ENCODE measurements at places on chromosomes 12 and 14.
A peak's percentile ranks its signal among the peaks of the same experiment; 100 is the strongest.

DNA sequence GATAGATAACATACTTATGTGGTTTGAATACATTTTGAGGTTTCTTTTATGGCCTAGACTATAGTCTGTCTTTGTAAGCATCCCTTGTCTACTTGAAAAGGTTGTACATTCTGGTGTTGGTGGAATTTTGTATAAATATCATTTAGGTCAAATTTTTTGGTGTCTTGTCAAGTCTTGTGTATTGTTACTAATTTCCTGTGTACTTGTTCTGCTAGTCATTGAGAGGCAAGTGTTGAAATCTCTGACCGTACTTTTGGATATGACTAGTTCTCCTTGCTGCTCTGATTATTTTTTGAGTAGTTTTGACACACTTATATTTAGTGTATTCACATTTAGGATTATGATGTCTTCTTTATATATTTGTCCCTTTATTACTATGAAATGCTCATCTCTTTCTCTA, 219.6 kb downstream of the CCDC91 start:
- DNase-seq: no peak

DNA sequence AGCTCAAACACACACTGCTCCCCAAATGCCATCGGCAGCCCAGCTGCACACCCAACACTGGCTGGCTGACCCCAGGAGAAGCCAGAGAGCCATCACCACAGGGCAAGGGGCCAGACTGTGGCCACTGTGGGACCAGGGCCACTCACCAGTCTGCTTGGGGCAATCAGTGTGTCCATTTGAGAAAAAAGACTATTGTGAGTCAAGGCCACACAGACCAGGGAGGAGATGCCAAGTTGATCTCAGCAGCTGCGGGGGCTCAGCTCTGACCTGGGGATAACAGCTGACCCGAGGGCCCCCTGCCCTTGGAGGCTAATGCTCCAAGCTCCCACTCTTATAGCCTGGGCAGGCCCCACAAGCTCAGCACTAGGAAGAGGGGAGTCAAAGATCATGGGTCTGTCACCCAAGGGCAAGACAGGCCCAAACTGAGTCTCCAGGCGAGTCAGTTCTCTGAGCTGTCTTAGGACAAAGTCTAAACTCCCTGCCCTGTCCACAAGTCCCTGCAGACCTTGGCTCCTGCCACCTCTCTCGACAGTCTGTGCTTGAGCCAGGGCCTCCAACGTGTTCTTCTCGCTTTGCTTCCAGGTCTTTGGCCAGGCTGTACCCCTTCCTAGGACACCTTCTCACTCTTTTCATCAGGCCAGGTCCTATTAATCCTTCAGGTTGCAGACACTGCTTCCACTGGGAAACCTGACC, 30.1 kb upstream of the PNMA1 start:
- DNase-seq: no peak

GRCh38 chr12:42361909-42362646, 36.1 kb downstream of the PPHLN1 start:
- DNase-seq: no peak

- no peak for DNase-seq
These were observed 13.7 kb upstream of the VPS37B start for GRCh38 chr12:122909442-122910288.

- no peak for DNase-seq
These were observed 68.9 kb downstream of the ALG10B start for GRCh38 chr12:38385486-38385885.

- no peak for DNase-seq
These were observed 182.9 kb upstream of the GRIN2B start for GRCh38 chr12:14164266-14164665.

- DNase-seq: no peak
These were observed 5.5 kb upstream of the HVCN1 start for GRCh38 chr12:110694330-110694901.

DNA sequence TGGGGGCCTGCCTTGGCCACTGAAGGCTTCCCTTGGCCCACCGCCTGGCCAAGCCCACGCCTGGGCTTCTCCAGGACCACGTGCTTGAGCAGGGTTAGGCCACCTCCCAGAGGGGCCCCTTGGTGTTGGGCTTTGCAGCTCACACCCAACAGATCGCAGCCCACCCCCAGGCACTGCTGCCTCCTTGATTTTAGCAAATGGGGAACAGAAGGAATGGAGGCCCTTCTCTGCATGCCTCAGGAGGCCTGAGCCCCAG, 23.3 kb downstream of the RAB35 start:
- no peak for DNase-seq

DNA sequence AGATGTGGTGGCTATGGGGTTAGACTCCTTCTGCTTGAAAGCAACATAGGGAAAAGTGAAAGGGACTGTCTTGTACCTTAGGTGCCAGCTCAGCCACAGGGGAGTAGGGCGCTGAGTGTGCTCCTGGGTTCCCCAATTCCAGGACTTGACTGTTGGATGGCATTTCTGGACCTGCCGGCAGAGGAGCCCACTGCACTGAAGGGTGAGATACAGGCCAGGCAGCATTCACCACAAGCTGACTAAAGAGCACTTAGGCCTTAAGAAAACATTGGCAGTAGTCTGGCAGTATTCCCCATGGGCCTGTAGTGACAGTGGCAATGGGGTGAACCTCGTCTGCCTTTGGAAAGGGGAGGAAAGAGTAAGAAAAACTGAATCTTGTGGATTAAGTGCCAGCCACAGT, 67.1 kb upstream of the TMTC2 start:
- no peak for DNase-seq

GRCh38 chr14:65054471-65055085, 47.7 kb downstream of the MAX start:
- no peak for DNase-seq

- no peak for DNase-seq
These were observed 973.2 kb downstream of the AACS start for GRCh38 chr12:126038434-126038833.

- DNase-seq: no peak
These were observed 7.5 kb upstream of the CHD4 start for GRCh38 chr12:6614513-6615172.

- DNase-seq: no peak
These were observed 21.5 kb upstream of the FAM181A start for GRCh38 chr14:93905623-93906022.

DNA sequence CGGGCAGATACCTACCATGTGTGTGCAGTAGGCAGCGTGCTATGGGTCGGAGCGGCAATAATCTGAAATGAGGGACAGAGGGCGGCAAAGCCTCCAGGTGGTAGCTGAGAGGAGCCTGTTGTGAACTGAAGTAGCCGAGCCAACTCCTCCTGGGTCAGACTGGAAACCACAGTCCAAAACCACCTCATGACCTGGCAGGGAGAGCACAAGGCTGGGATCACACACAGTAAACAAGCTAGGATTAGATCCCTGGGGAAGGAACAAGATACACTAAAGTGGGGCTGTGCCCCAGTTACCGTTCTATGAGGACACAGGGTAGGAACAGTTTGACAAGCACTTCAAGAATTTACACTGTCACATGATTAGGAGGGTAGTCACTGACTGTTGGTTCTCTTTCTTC, 49.0 kb downstream of the AREL1 start:
- DNase-seq: no peak

- DNase-seq: no peak
These were observed 29.5 kb downstream of the AREL1 start for GRCh38 chr14:74683406-74683805.

DNA sequence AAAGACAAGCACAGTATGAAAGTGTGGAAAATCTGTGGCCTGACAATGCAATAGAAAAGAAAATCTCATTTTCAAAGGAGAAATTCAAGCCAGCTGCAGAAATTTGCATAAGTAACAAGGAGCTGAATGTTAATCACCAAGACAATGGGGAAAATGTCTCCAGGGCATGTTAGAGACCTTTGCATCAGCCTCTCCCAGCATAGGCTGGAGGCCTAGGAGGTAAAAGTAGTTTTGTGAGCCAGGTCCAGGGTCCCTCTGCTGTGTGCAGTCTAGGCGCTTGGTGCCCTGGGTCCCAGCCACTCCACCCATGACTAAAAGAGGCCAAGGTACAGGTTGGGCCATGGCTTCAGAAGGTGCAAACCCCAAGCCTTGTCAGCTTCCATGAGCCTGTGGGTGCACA, 58.3 kb downstream of the TESPA1 start:
- no peak for DNase-seq

DNA sequence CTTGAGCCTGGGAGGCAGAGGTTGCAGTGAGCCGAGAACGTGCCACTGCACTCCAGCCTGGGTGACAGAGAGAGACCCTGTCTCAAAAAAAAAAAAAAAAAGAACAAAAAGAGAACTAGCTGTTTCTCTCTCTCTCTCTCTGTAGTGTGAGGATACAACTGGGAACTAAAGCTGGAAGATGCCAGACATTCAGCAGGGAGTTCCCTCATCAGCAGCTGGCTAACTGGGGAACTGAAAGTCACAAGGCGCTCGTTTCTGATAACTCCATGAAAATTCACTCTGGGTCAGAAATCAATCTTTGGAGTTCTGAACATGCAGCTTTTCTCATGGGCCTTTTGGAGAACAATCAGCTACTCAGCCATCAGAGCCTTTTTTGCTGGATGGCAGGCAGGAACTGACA, 43.5 kb upstream of the MAP1LC3B2 start:
- DNase-seq: no peak

GRCh38 chr12:123071099-123071800, 79.6 kb downstream of the PITPNM2 start:
- no peak for DNase-seq

DNA sequence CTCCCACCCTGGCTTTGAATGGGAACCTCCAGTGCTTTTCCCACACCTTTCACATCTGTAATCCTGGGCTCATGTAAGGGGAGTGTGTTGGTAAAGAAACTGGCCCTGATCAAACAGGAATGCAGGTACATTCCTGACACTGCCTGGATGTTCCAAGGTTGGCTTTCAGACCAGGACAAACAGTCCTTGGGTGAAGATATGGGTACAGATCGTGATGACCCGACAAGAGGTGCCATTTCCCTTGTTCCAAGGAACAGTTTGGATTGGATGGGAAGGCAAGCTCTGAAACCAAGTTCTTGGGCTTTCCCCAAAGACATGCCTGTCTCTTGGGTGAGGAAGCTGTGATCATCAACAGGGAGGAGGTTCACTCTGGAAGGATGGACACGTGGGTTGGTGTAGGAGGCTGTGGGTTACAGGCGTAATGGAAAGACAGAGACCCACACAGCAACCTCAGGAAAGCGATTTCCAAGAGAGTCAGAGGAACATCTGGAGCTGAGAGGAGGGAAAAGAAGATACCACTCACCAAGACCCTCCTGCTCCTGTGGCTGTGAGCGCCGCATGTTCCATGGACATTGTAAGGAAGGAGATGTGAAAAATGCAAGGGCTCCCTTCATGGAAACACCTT, 26.4 kb downstream of the VDR start:
- DNase-seq: no peak

DNA sequence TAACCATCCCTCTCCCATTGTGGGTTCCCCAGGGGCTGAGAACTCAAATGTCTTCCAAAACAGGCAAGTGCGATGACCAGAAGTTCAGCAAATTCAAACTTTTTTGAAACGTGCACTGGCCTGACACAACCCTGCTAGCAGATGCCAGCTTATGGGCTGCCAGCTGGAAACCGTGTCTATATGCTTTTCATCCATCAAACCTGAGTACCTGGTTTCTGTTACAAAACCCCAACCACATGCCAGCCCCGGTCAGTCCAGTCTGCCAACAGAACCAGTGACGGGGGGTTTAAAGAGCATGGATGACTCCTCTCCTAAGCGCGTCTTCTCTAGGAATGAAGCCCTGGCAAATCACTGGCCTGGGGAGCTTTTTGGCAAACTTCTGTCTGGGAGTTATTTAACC, 189.7 kb downstream of the TTC7B start:
- DNase-seq: no peak

- no peak for DNase-seq
These were observed 82.3 kb downstream of the TNFAIP2 start for GRCh38 chr14:103205541-103205906.

DNA sequence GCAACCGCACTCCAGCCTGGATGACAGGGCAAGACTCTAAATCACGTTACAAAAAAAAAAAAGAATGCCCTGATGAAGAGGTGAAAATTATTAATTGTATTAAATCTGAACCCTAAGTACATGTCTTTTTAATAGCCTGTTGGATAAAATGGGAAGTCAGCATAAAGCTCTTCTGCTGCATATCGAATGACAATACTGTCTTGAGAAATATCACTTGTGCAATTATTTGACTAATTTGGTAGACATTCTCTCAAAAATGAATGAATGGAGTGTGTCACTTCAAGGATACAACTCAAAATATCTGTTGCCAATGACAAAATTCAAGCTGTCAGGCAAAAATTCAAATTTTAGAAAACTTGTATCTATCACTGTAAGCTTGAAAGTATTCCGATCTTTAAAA, 38.9 kb downstream of the DNAI7 start:
- no peak for DNase-seq

DNA sequence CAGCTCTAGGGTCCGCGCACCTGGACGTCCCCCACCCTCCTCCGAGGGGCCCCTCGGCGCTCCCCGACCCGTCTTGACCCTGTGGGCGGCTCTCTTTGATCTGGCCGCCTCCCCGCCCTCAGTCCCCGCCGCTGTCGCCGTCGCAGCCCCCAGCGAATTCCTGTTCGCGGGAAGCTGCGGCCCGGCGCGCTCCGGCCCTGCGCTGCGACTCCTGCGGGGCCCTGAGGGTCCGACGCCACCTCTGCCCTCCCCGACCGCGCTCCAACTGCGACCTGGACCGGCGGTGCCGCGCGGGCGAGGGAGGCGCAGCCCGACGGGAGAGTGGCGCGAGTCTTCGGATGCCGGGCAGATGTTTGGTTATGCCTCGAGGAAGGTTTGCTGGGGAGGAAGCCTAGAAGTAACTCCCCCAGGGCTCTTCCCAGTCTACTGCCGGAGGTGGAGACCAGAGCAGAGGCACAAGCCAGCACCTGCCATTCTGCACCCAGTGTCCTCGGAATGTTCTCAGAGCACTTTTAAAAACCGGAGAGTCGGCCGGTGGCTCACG, 440 bp upstream of the ISM2 start:
- peak; percentile 5 for DNase-seq

Data from stimulated activated CD8-positive, alpha-beta memory T cell treated with anti-CD3 and anti-CD28 coated beads, Interleukin-2, amount 100 ng/mL, for 48 hours (primary cell).